ENCODE measurements at places on chromosomes 4 and X.

- DNase-seq: no peak
These were observed 42.7 kb downstream of the DDX60 start for GRCh38 chr4:168275836-168276235.

- no peak for DNase-seq
These were observed 28.4 kb downstream of the RNF4 start for GRCh38 chr4:2497324-2497723.

DNA sequence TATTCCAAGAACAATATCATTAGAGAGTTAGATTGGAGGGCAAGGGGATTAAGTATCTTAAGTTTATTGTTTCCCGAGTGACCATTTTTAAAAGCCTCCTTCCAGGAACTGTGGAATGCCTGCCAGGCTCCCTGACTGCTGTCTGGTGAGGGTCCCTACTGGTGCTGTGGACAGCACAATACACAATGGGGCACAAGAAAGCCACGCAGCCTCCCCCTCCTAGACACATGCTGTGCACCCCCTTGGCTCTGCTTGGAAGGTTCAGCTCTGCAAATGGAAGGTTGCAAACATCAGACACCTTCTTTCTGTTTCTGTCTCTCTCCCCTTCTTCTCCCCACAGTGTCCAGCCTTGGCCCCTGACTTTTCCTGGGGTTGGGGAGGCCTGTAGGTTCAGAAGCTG, 153.2 kb downstream of the SHROOM3 start:
- no peak for DNase-seq

- DNase-seq: no peak
These were observed 183.0 kb upstream of the PGRMC2 start for GRCh38 chr4:128470492-128471053.

DNA sequence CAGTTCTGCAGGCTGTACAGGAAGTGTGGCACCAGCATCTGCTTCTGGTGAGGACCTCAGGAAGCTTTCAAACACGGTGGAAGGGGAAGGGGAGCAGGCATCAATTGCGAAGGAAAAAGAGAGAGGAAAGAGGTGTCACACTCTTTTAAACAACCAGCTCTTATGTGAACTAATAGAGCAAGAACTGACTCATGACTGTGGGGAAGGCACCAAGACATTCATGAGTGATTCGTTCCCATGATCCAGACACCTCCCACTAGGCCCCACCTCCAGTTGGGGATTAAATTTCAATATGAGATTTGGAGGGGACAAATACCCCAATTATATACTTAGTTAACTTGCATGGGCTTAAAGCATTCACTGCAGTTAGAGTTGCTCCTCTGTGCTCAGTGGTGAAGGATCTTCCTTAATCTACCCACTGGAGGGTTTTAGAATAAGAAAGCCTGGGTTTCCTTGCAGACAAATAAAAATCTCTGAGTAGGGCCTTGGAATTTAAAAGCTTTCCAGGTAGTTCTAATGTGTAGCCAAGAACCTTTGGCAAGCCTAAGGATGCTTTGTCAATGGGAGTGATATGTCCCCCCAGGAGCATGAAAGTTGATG, 60.0 kb downstream of the SYNPO2 start:
- no peak for DNase-seq

DNA sequence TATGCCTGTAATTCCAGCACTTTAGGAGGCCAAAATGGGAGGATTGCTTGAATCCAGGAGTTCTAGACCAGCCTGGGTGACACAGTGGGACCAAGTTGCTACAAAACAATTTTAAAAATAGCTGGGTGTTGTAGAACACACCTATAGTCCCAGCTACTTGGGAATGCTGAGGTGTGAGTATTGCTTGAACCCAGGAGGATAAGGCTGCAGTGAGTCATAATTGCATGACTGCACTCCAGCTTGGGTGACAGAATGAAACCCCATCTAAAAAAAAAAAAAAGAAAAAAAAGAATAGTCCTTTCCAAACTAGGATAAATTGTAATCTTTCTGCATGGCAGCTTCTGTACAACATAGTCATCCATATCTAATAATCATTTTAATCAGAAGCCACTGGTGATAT, 270.1 kb upstream of the INTU start:
- DNase-seq: no peak

GRCh38 chr4:69759189-69759604, 1.2 kb downstream of the SULT1B1 start:
- no peak for DNase-seq
